ENCODE measurements at places on chromosomes 2 and 18.

- no peak for DNase-seq
Measured at GRCh38 chr18:32177530-32177929, 12.3 kb upstream of the MEP1B start.

- DNase-seq, result no peak
Measured at GRCh38 chr2:18404708-18405107, 155.7 kb downstream of the RDH14 start.

GRCh38 chr2:196247976-196248280 lies 76.5 kb upstream of the STK17B start:
- DNase-seq, result peak; percentile 78

DNA sequence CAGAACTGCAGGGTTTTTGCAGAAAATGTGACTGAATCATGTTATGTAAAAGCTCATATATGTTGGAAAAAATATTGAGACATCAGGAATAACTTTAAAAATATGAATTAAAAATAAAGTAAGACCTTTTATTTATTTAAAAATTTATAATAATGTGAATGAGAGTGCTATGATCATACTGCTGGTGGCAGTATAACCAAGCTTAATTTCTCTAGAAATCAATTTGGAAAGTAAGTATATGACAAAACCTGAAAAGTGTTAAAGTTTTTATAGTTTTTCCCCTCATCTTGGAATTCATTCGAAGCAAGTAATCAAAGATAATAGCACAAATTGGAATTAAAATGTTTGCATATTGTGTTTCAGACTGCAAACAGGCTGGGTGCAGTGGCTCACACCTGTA lies 7.5 kb downstream of the SLC39A10 start:
- peak; percentile 51 for DNase-seq

GRCh38 chr2:185181901-185182300 lies 556.7 kb upstream of the FSIP2 start:
- DNase-seq, result no peak

- peak; percentile 50 for DNase-seq
Measured at GRCh38 chr18:57748770-57749603, 54.1 kb downstream of the ATP8B1 start.

- peak; percentile 60 for DNase-seq
Measured at GRCh38 chr2:118614841-118615271, 232.6 kb downstream of the EN1 start.

DNA sequence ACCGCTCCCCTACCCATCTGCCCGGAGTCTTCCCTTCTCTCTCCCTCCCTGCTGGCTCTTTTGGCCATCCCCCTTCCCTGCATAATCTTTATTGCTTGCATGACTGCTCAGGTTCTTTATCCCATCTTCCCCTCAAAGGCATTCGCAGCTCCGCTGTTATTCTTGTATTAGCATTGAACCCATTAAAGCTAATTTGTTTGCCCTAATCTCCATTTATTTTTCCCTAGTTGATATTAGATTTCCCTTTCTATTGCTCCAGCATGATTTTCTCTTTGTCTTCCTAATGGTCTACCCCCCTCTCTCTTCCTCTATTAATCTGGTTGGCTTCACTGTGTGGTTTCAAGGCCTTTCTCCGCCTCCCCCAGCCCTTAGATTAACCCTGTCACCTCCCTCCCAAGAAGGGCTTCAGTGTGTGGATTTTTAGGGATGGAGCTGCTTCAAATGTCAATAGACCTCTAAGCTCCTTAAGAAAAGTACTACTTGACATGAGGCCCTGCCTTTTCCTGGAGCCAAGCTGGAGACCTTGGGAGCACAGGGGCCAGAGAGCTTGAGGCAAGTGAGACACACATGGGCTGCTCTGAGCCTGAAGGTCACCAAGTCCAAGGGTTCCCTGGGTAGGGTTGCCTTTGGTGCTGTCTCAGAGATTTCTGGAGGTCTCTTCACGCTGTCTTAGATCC lies 20.1 kb downstream of the PAX8 start:
- DNase-seq, result no peak

DNA sequence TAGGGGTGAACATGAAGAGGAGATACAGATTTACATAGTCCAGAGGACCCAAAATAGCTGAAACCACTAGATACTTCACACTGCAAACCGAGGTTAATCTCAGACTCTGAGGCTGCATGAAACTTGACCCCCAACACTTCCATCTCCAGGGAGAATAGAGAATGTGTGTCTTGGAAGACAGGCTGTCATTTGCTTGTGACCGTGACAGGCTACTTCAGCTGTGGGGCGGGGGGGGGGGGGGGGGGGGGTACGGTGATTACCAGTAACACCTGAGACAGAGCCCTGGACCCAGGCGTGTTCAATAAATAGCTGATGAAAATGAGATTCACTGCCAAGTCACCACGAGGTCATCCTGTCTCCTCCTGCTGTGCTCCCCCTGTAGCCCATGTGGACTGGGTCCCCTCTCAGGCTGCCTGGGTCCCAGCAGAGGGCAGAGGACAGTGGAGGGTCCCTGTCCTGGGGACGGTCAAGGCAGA lies 5.7 kb upstream of the KLHL29 start:
- no peak for DNase-seq

GRCh38 chr18:47150824-47151366 lies 595 bp upstream of the HDHD2 start:
- DNase-seq, result no peak

- DNase-seq, result no peak
Measured at GRCh38 chr2:182973441-182974352, 64.6 kb downstream of the NCKAP1 start.

DNA sequence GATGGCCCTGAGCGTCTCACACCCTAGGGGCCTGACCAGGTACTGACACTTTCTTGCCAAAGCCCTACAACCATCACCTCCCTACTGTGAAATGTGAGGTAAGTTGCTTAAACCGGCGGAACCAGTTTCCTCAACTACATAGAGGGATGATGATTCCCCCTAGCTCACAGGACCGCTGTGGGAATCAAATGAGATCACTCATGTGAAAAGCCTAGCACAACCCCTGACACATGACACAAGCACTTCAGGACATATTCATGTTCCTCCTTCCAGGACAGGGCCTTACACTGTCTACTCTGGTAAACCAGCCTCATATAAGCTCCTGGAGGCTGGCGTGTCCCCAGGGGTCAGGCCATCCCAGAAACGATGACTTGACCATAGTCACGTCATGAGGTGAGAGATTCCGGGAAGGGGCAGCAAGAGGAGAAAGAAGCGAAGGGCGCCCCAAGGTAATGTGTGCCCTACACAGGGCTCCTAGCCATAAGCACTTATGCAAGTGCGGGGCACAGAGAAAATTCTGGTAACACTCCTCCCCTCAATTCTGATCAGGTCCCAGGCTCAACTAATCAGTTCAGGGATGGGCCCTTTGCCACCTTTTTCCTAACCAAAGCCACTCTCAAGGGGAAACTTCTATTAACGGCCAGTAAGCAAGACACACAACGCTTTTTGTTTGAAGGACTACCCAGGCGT lies 49.5 kb downstream of the C2orf42 start:
- DNase-seq, result peak; percentile 25

DNA sequence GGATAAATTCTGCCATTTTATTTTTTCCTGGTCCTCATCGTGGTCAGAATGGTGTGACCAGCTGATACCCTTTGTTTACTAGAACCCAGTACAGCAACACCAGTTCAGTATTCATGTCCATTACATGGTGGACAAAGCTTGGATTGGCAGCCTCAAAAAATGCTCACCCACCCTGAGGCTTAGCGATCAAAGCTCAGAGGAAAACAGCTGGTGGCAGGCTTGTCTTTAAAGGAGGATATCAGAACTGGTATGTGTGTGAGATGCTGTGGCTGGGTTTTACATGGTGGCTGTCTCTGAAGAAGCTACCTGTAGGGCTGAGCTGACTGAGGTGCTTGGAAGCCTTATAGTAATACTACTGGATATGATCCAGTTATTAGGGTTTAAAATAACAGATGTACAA lies 471.1 kb upstream of the MEX3C start:
- DNase-seq, result no peak

- DNase-seq, result no peak
Measured at GRCh38 chr18:52553441-52553840, 213.4 kb downstream of the DCC start.

DNA sequence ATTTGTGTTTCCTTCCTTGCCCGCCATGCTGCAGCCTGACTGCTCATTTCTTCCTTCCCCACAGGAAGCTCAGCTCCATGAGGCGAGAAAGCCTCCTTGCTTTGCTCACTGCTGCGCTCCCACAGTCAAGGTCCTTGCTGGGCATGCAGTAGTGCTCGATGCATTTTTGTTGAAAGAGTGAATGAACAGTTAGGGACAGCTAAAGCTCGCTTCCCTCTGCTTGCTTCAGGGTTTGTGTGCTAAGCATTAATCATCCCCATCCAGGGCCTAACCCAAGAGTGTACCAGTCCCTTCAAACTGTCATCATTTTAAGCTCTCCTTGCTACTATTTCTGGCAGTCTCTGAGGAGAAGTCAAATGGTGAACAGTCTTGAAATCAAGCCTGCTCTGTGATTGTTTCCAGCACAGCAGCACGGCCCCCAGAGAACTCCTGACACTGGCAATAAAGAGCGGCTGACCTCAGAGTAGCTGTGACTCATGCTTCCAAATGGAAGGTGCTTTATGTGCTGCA lies 171.7 kb upstream of the SOX11 start:
- no peak for DNase-seq

GRCh38 chr18:498931-499775 lies 1.3 kb downstream of the COLEC12 start:
- DNase-seq, result peak; percentile 95

GRCh38 chr2:873651-874580 lies 76.7 kb upstream of the SNTG2 start:
- DNase-seq, result no peak

- DNase-seq, result no peak
Measured at GRCh38 chr18:70380915-70381896, 92.4 kb downstream of the SOCS6 start.

- DNase-seq, result no peak
Measured at GRCh38 chr2:164771897-164772296, 69.7 kb downstream of the COBLL1 start.

DNA sequence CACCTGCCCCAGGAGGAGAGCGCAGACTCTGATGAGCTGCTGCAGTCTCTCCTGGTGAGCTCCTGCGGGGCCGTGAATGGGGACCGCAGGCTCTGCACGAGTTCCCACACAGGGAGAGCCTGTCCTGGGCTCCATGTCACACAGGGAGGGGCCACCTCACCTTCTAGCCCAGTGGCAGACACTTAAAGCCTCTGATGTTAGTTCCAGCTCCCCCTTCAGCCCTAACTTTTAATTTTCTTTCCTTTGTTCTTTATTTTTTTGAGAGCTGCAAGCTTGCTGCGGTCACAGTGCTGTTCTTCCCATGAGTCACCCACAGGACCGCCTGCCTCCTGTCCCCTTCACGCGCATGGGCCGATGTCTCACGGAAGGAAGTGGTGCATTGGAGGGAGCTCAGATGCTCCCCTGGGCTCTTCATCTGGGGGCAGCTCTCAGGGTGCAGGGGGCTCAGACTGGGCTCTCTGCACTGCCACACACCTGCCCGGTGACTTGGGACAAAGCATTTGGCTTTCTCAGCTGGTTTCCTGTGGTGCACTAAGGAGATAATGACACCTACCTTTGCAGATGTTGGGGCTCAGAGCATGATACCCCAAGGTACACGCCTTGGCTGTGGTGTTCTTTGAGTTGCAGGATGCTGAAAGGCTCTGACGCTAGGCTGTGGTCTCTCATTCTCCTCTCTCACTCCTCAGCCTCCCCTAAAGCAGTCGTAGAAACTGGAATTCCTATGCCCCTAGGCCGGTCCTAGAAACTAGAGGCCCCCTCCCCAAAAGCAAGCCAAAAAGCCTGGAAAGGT lies 37.2 kb upstream of the PXDN start:
- DNase-seq, result no peak

DNA sequence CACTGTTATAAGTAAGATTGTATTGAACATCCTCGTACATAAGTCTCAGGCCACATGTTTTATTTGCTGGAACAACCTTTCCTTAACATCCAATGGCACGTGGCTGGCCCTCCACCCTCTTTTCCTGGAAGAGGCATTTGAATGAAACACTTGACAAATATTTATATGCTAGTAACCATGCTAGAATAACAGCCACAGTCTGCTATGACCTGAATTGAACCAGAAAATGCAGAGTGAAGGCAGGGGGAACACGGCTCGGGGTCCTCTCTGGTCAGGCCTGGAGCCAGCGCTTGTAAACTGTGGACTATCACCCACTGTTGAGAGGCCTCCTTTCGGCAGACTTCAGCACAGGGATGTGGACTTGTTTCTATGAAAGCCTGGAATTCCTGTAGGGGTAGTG lies 198.2 kb upstream of the COPS8 start:
- peak; percentile 85 for DNase-seq

GRCh38 chr18:65659312-65659711 lies 91.5 kb upstream of the CDH7 start:
- DNase-seq, result no peak

DNA sequence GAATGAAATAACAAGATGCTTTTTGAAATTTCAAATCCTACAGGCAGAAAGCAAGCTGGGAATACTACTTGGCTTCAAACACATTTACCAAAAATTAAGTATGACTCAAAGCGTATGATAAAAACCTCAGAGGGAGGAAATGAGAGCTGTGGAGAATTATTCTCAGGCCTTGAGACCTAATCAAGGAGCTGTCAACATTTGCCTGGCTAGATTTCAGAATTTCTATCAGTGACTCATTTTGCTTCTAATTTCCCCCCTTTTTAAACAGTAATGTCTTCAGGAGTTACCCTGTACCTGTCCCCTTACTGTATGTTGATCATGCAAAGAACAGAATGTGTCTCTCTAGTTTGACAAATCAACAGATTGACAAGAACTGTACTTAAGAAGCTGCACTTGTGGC lies 1324.5 kb upstream of the DDX18 start:
- DNase-seq, result no peak

- DNase-seq, result no peak
Measured at GRCh38 chr2:105912081-105912480, 167.4 kb downstream of the NCK2 start.

DNA sequence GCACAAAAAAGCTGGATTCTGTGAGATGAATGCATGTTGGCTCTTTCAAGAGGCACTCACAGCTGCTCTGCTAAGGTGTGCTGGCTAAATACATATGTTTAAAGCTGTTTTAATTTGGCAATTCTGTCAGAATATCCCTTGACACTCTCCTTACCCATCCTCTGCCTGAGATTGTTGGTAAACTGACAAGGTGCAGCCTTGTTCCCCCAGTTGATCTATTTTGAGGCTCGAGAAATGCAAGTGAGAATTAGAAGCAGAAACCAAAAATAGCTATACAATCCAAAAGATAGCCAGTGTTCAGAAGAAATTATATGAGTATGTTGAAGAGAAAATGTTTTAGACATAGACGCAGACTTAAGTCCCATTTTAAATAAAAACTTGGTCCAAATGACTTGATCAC lies 971.7 kb upstream of the GYPC start:
- no peak for DNase-seq

- DNase-seq, result no peak
Measured at GRCh38 chr2:55985406-55985805, 61.8 kb upstream of the EFEMP1 start.

DNA sequence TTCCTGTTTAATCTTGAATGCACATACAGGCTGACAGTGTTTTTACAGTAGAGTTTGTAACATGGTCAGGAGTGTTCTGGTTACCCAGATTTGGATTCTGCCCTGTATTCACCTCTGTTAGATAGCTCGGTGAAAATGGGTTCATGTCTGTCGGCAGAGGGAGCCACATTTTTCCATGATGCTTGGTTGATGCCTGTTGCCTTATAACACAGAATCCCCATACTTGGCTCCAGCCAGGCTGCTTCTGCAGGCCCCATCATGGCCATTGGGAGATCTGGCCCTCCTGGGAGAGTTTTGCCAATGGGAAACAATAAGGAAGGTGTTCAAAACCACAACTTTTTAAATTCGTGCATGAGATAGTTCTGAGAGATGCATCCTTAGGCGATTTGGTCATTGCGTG lies 78.1 kb downstream of the WDSUB1 start:
- DNase-seq, result no peak

Measured in fibroblast of the aortic adventitia (primary cell).